Caki2 (cell line): ENCODE measurements at places on chromosomes 12 and 14.
A peak's percentile ranks its signal among the peaks of the same experiment; 100 is the strongest.

- no peak for DNase-seq
These were observed 8.4 kb downstream of the FBXO33 start for GRCh38 chr14:39423793-39424192.

- DNase-seq: no peak
These were observed 40.6 kb downstream of the SPRING1 start for GRCh38 chr12:116697305-116697704.

GRCh38 chr12:647385-648085, 15.7 kb downstream of the NINJ2 start:
- no peak for DNase-seq

- DNase-seq: no peak
These were observed 76.3 kb upstream of the LMNTD1 start for GRCh38 chr12:25629341-25629740.

DNA sequence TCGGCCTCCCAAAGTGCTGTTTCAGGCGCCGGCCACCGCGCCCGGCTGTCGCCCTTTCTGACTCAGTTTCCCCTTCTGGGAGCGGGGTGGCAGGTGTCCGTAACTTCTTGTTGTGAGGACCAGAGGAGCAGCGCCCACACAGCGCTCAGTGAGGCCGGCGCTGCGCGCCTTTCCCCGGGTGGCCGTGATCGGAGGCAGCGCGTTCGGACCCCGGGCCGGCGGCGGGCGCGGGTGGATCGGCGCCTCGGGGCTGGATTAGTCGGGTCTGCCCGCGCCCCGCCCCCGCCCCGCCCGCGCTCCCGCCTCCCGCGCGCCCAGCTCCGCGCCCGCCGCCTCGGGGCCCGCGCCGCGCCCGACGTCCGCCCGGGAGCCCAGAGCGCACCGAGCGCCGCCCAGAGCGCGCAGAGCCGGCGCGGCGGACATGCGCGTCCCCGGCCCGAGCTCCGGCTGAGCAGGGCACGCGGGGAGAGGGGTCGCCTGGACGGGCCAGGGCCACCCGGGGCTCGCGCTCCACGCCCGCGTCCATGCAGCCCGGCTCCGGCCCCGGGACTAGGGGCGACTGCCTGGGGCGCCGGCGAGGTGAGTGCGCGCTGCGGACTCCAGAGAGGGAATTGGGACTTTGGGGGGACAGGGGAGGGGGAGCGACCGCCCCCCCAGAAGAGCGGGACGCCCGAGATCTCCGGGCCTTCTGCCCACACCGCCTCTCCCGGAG, 50.6 kb downstream of the LRCOL1 start:
- DNase-seq: peak; percentile 54

- peak; percentile 42 for DNase-seq
These were observed 76.5 kb downstream of the VCPKMT start for GRCh38 chr14:50039734-50040400.
